ENCODE measurements at places on chromosomes 13 and 19.

- DNase-seq, result no peak
These were observed 454 bp downstream of the BLVRB start for GRCh38 chr19:40465025-40465556.

GRCh38 chr13:94827566-94827965, 115.2 kb upstream of the SOX21 start:
- DNase-seq, result no peak

DNA sequence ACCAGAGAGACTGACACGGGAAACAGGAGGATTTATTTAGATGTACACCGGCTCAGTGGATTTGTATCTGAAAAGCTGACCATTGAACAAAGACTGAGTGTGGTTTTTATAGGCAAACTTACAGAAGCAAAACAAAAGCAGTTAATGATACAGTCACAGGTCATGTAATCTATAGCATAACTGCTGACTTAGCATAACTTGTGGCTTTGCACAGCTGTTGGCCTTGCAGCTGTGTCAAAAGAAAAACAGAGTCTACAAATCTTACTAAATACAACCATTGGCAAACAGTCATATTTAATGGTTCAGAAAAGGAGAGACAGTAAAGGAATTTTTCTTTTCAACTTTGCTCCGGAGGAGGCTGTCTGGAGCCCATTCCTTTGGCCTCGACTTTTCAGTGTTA, 2.3 kb upstream of the ILF3 start:
- DNase-seq, result no peak

DNA sequence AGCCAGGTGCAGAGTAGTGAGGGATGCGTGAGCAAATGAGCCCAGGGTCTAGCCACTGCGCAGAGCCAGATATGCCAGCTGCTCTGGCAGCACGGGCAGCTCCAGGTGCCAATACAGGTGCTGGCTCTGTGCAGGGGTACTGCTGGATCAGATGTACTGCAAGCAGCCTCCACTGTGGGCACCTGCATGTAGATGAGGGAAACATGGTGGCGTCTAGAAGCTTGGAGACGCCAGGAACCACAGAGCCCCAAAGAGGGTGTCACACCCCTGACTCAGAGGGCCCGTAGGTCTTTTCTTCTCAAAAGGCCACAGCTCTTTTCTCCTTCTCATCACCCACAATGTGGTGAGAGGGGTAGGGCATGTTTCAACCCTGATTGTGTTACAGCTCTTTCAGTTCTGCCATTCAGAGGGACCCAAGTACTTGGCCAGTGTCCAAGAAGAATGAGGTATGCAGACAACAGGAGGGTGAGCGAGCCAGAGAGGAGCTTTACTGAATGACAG, 244.4 kb upstream of the SLITRK1 start:
- no peak for DNase-seq

DNA sequence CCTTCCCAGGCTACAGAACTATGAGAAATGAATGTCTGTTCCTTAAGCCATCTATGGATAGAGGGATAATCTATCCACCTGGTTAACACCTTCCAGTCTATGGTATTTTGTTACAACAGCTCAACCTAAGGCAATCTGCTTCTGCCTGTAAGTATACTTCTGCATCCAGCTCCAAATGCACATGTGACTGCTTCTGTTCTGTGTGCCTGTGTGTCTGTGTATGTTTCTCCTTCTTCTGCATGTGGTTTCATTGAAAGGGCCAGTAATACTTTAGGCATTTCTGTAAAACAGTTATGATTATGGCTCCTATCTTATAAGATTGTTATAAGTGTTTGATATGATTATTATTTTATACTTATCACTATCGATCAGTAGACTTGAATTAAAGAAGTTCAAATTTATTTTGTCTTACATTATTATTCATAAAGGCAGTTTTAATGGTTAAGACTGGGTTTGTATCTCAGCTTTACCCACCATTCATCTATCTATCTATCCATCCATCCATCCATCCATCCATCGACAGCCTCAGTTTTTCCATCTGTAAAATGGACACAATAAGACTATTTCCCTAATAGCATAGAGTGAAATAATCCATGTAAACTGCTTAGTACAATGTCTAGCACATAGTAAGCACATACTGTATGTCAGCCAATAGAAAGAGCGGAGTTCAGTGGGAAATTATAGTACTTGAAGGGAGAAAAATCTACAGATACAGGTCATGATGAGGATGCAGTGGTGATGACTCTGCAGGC, 37.5 kb upstream of the TM9SF2 start:
- no peak for DNase-seq

DNA sequence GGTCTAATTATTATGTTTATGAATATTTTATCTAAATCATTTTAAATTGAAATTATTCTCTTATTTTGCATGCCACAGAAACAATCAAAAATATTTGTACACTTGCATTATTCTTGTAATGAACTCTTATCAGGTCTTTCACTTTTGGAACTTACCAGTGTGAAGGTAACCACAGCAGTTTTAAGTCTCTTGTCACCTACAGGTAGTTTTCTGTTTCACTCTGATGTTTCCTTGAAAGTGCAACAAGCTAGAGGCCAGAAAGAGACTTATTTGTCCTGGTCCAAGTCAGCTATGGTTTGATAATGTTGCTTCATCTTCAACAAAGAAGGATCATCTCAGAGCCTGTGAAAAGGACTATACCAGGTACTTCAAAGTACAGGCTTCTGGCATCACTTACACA, 133.4 kb upstream of the NBEA start:
- no peak for DNase-seq

DNA sequence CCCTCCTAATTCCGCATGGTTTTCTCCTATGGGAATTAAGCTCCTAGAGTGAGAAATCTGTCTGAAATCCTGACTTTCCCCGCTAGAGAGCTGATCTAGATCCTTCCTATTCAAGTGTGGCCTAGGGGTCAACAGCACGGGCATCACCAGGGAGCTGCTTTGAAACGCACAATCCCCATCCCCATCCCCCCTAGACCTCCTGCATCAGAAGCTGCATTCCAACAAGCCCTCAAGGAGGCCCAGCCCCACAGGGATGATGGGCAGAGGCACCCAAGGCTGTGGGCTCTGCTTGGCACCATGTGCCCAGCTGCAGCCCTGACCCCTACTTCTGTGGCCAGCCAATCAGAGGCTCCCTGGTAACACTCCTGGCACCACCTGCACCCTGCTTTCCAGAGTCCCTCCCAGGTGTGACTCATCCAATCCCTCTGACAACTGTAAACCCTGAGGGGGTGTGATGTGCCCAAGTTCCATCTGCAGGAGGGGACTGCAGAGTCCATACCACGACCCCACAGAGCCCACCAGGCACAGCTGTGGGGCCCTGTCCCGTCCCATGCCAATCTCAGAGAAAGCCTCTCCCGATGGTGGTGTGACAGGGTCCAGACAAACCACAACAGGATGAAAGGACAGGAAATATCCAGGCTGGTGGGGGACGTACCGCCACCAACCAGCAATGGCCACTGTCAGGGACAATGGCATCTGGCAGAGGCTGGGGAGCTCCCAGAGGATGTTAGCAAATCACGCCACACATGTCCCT, 19.8 kb upstream of the SLC35E1 start:
- DNase-seq, result no peak

- DNase-seq, result no peak
These were observed 106.1 kb downstream of the RGCC start for GRCh38 chr13:41563341-41563983.

GRCh38 chr13:73107970-73108369, 49.2 kb downstream of the KLF5 start:
- no peak for DNase-seq

- no peak for DNase-seq
These were observed 812.0 kb downstream of the SLITRK5 start for GRCh38 chr13:88483202-88483601.

- peak; percentile 31 for DNase-seq
These were observed 1.3 kb downstream of the IL11 start for GRCh38 chr19:55368701-55369563.

DNA sequence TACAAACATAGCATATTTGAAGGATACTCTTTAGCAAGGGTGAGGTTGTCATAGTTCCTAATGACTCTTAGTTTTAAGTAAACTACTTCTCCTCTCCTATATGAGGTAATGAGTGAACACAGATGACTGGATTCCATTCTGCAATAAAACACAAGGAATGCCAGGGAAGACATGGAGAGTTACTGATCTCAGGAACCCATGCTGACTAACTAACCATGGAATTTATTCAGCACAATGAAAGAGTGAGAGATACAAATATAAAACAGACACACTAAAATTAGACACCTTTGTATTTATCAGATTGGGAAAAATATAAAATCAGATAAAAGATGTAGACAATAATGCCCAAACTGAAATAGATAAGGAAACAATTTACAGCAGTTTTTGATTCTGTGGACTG, 1525.9 kb upstream of the SLC10A2 start:
- DNase-seq, result peak; percentile 68

GRCh38 chr13:46604226-46604990, 51.4 kb downstream of the LRCH1 start:
- DNase-seq, result no peak

- DNase-seq, result no peak
These were observed 48.8 kb downstream of the FRY start for GRCh38 chr13:32080328-32080744.

DNA sequence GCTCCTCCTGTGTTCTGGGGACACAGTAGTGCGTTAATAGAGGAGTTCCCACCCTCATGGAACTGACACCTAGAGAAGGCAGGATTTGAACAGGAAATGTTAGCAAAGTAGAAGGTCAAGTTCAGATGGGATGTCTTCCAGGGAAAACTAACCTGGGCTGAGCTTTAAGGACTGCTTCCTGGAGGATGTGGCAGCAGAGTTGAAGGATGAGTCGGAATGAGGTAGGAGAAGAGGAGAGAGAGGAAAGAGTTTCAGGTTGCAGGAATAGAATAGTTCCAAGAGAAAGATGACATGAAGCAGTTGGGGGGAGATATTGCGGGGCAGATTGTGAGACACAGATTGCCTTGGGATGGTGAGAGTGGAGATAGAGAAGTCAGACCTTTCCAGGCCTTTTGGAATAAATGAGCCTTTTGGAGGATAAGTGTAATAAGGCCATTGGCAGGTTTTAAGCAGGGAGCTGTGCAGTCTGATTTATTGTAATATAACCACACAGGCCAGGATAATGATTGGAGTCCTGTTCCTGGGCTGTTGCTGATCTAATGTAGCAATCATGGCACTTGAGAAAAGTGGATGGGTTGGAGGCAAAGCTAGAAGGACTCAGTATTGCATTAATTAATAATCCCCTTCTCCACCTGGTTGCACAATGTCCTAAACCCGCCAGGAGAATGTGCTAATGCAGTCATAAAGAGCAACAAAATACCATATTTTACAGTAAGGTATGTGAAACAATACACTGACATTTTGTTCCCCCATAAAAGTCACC, 205.4 kb downstream of the SHISA2 start:
- DNase-seq, result no peak

GRCh38 chr19:50008532-50008931, 16.6 kb downstream of the VRK3 start:
- no peak for DNase-seq

DNA sequence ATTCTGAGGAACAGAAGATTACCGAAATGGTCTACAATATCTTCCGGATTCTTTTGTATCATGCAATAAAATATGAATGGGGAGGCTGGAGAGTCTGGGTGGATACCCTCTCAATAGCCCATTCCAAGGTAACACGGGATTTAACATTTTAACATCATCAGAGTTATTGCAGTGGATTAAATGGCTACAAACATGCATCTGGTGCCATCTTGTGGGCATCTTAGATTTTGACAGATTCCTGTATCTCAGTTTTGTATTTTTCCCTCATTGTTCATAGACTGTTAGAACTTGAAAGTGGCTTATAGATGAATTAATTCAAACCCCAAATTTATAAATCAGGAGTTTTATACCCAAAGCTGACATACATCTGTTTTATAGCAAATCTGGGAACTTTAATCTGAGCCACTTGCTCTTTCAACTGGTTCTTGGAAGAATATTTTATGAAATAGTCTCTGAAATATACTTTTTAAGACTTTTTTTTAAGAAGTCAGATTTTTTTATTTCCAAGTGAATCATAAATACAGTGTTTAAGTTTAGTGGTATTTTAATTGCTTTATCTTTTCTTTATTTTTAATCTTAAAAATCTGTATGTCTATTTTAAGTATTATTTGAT, 215.2 kb downstream of the NBEA start:
- no peak for DNase-seq

DNA sequence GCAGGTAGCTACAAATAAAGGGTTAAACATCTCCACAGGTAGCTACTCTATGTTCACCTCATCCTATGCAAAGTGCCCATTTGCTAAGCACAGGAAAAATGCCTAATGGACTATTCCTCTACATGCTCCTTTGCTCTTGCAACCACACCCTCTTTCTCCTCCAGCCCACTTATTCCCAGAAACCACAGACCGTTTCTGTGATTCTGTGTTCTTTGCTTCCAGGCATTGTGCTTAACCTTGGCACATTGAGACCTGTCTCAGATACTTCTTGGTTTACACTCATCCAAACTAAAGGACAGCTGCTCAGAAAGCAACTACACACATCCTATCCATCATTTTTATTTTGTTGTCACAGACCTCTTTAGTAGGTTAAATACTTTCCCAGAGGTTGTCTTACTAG, 785.0 kb upstream of the MIR17HG start:
- no peak for DNase-seq

GRCh38 chr19:18173054-18173571, 500 bp upstream of the IFI30 start:
- DNase-seq, result no peak

DNA sequence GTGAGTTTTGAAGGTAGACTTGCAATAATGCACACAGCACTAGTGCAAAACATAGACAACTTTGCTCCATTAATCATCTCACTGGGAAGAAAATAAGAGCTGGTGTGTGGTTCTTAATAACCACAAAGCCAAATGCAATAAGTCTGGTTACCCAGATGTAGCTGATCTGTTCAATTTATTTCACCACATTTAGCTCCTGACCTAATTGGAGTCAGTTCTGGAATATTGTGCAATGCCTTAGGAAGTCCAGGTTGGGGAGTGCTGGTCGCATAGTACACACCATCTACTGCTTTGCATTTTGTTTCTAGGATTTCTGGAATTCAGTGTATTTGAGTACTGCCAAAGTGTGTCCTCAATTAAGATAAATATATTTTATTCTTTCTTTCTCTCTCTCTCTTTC, 483.3 kb upstream of the SPRY2 start:
- DNase-seq, result peak; percentile 40

DNA sequence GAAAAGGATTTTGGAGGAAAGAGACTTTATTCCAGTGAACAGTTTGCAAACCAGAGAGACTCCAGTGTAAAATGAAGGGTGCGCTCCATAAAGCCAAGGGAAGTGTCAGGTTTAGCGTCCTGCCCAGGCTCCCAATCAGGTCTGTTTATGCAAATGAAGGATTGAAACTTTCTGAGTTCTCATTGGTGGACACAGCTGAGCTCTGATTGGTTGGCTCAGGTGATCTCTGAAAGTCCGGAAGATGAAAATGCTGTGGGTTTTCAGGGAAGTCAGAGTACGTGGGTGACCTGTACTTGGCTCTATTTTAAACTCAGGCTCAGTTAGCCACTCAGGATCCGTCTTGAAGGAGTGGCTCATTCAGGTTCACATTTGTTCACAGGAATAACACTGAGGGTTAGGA, 28.7 kb upstream of the CD33 start:
- DNase-seq, result no peak

GRCh38 chr19:41746593-41747227, 8.6 kb upstream of the CEACAM6 start:
- no peak for DNase-seq

GRCh38 chr19:6587998-6588507, 2.9 kb downstream of the CD70 start:
- no peak for DNase-seq

Measured in fibroblast of skin of left biceps (primary cell).